Activated B cell treated with CpG ODN at 0.5 μM for 24 hours (primary cell): ENCODE measurements at places on chromosomes 4 and X. TPM values are rescaled to one million over a fixed set of nuclear protein-coding genes. Genes with fewer than 3 reads are reported as not detected.

CYBB gene
- total RNA-seq, result 155 and 165 TPM in 2 replicates

TIGD4 gene
- total RNA-seq, result 0.24 and 0.44 TPM in 2 replicates

C4orf51 gene
- total RNA-seq, result not detected in 2 replicates

DNA sequence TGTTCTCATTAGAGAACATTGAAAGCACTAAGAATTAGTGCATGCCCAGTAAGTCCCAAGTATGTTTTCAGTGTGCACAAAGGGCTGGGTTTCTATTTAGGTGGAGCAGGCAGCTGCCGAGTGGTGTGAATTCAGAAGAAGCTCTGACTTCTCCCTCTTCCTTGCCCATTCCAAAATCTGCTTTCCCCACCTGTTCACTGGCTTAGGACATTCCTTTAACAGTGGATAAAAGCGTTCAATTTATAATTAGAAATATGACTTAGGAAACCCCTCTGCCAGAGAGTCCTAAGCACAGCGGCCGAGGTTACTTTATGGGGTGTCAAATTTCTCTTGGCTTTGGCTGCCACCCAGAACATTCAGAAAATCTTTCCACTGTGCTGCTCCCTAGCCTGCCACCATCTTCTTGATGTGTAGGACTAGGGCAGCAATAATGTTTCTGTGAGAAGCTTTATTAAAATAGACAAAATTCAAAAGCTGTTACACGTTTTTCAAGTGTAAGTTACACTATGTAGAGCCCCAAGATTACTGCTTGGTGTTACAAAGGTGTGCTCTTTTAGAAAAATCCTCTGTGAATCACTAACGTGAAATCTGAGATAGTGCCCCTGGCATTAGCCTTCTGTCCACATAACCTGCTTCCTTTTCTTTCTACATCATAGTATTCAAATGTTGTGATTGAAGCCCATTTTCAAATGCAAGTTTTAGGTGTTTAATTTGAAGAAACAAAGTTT lies 191.6 kb upstream of the ANKRD50 start:
- no peak for DNase-seq
- H3K4me3 ChIP-seq, result no peak overlapping the region
- H3K27ac ChIP-seq, result no peak overlapping the region
- no peaks in the 10 kb centered on the region for H3K4me1 ChIP-seq
- H3K36me3 ChIP-seq, result no peaks in the 10 kb centered on the region
- no peaks in the 10 kb centered on the region for H3K27me3 ChIP-seq

DNA sequence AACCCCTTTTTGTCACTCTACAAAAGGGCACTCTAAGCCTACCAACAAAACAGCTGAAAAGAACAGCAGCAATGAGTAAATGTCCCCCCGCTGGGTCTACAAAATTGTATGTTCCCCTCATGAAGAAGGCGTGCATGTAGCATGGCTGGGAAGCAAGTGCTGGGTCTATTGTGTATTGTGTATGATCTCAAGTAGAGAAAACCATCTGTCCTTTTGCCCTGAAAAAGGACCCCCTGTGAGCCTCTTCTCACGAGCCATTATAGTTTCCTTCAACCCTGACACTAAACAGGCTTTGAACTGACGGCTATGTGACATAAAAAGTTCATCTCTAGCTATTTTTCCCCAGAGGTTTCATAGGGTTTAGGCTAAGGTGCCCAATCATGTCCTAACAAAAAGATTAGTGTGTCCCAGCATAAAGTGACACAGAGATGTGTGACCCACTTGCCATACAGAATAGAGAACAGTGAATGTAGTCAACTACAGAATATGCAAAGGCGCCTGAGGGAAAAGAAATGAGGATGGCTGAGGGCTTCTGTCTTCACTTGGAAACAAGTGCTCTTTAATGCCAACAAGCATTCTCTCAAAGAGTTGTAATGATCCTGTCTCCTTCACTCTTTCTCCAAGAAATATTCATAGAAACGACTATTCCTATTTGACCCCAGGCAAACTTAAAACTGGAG lies 27.3 kb downstream of the COL25A1 start:
- H3K27ac ChIP-seq, result no peak overlapping the region
- H3K4me3 ChIP-seq, result no peak overlapping the region
- no peaks in the 10 kb centered on the region for H3K36me3 ChIP-seq
- peaks cover 2% of the 10 kb centered on the region for H3K27me3 ChIP-seq

- H3K27ac ChIP-seq, result no peak overlapping the region
- H3K4me1 ChIP-seq, result no peaks in the 10 kb centered on the region
- DNase-seq, result no peak
- no peak overlapping the region for H3K4me3 ChIP-seq
- no peaks in the 10 kb centered on the region for H3K36me3 ChIP-seq
- no peaks in the 10 kb centered on the region for H3K27me3 ChIP-seq
These were observed 29.6 kb upstream of the IGFBP7 start for GRCh38 chr4:57139783-57140182.

GRCh38 chrX:24396236-24396930 lies 35.9 kb downstream of the SUPT20HL1 start:
- H3K4me1 ChIP-seq, result no peaks in the 10 kb centered on the region
- H3K27ac ChIP-seq, result no peak overlapping the region
- no peak overlapping the region for H3K4me3 ChIP-seq
- no peak for DNase-seq
- peaks cover 3% of the 10 kb centered on the region for H3K27me3 ChIP-seq

DNA sequence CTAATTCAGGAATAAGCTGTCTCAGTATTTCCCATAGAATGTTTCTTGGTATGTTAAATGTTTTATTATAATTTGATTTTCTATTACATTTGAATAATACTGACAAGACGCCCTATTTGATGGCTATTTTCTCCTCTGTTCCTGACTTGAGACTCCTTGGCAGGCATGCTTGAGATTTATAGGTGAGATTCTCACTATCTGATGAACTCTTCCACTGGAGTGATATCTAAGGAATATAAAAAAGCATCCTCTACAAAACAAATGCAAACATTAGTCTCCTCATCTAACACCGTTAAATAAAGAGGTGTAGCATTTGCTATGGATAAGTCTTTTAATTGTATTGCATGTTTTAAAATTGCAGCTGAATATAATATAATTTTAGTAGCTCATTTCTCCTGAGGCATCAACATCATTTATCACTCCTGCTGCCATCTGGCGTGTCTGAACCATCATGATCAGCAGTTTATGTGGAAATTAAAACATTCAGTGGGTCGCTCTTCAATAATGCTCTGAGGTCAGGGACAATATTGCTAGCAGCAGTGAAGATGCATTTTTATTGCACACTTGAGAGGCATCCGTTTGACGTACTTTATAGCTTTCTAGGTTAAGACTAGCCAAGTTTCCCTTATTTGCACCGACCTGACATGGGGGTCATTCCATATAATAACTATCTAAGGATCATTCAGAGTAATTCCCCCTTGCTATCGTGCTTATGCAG lies 210.4 kb upstream of the GALNTL6 start:
- no peaks in the 10 kb centered on the region for H3K4me1 ChIP-seq
- no peak for DNase-seq
- H3K27me3 ChIP-seq, result peaks cover 3% of the 10 kb centered on the region
- H3K36me3 ChIP-seq, result no peaks in the 10 kb centered on the region

NAP1L3 gene
- 0.20 and 0.32 TPM in 2 replicates for total RNA-seq

- no peaks in the 10 kb centered on the region for H3K4me1 ChIP-seq
- DNase-seq, result no peak
- H3K36me3 ChIP-seq, result no peaks in the 10 kb centered on the region
- no peak overlapping the region for H3K4me3 ChIP-seq
These were observed 86.6 kb downstream of the RTL5 start for GRCh38 chrX:72045141-72045540.

GRCh38 chrX:154541896-154542722 lies 4.5 kb downstream of the G6PD start:
- peaks cover 13% of the 10 kb centered on the region for H3K36me3 ChIP-seq
- H3K27me3 ChIP-seq, result no peaks in the 10 kb centered on the region
- peaks cover 35% of the 10 kb centered on the region for H3K4me1 ChIP-seq

TLR6 gene
- 59.1 and 64.7 TPM in 2 replicates for total RNA-seq

DNA sequence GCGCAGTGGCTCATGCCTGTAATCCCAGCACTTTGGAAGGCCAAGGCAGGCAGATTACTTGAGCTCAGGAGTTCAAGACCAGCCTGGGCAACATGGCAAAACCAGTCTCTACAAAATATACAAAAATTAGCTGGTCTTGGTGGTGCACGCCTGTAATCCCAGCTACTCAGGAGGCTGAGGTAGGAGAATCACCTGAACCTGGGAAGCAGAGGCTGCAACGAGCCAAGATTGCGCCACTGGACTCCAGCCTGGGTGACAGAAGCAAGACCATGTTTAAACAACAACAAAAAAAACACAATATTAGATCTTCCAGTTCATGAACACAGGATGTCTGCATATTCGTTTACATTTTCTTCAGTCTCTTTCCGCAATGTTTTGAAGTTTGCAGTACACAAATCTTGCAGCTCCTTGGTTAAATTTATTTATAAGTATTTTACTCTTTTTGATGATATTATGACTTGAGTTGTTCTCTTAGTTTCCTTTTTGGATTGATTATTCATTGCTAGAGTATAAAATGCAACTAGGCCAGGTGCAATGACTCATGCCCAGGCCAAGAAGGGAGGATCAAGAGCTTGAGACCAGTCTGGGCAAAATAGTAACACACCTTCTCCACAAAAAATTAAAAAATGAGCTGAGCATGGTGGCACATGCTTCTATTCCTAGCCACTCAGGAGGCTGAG lies 30.4 kb upstream of the ABCG2 start:
- peaks cover 3% of the 10 kb centered on the region for H3K27me3 ChIP-seq
- no peak overlapping the region for H3K27ac ChIP-seq
- H3K4me3 ChIP-seq, result no peak overlapping the region
- DNase-seq, result no peak
- no peaks in the 10 kb centered on the region for H3K36me3 ChIP-seq

DNA sequence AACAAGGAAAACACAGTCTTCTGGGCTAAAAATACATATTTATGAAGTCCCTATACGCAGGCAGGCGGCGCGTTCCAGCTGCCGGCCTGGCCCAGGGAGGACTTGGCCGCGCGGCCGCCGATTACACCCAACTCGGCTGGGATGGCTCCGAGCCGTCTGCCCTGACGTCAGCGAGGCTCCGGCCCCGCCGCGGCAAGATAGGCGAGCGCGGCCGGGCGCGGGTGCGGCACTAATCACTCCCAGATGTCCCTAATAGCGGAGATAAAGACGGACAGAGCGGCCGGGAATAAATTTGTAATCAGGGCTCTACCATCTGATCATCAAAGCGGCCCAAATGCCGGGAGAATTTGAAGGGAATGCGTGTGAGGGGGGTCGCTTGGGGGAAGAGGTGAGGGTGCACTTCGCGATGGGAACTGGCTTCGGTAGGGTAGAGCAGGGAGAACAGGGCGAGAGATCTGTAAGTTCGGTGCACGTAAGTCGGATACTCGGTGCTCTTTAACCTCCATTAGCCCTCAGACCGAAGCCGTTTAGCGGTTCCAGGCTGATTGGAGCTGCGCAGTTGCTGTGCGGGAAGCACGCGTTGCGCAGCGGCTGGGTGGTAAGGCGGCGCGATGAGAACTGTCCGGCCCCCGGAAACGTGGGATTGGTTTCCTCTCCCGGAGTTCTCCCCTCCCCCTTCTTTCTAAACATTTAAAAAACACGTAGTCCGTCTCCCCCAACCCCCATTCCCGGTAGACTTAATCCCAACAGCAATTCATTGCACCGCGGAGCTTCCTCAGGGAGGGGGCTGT lies 7.7 kb downstream of the HAND2 start:
- DNase-seq, result no peak
- peak overlapping the region; percentile 28 for H3K4me3 ChIP-seq

DNA sequence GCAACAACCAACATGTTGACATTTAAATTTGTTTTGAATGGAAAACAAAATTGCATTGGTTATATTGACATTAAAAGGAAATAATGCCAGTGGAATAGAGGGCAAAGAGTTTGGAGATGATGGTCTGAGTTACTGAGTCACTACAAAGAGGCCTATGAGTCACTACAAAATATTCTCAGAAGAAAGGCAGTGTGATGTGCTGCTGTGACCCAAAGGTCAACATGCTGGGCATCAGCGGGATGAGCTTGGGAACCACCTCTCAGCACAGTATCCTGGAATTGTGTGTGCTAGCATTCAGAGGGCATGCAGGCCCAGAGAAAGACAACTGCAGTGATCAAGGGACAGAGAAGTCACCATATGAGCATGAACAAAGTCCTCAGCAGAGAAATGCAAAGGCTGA lies 2.8 kb downstream of the CMC4 start:
- no peak for DNase-seq
- H3K27me3 ChIP-seq, result no peaks in the 10 kb centered on the region
- H3K36me3 ChIP-seq, result peaks cover 9% of the 10 kb centered on the region
- no peak overlapping the region for H3K27ac ChIP-seq
- H3K4me3 ChIP-seq, result no peak overlapping the region

- DNase-seq, result no peak
- no peaks in the 10 kb centered on the region for H3K36me3 ChIP-seq
- no peak overlapping the region for H3K4me3 ChIP-seq
- no peaks in the 10 kb centered on the region for H3K4me1 ChIP-seq
- no peak overlapping the region for H3K27ac ChIP-seq
These were observed 23.2 kb upstream of the AMELX start for GRCh38 chrX:11269996-11270395.

RTL9 gene
- total RNA-seq, result not detected in 2 replicates

GRCh38 chrX:66021765-66022631 lies 17.9 kb downstream of the VSIG4 start:
- no peak overlapping the region for H3K4me3 ChIP-seq
- peaks cover 84% of the 10 kb centered on the region for H3K4me1 ChIP-seq
- peaks cover 12% of the 10 kb centered on the region for H3K36me3 ChIP-seq
- H3K27ac ChIP-seq, result peak overlapping the region; percentile 93

- no peak overlapping the region for H3K27ac ChIP-seq
- H3K4me3 ChIP-seq, result no peak overlapping the region
- no peak for DNase-seq
- no peaks in the 10 kb centered on the region for H3K27me3 ChIP-seq
These were observed 72.4 kb downstream of the PAPSS1 start for GRCh38 chr4:107647591-107647990.

DNA sequence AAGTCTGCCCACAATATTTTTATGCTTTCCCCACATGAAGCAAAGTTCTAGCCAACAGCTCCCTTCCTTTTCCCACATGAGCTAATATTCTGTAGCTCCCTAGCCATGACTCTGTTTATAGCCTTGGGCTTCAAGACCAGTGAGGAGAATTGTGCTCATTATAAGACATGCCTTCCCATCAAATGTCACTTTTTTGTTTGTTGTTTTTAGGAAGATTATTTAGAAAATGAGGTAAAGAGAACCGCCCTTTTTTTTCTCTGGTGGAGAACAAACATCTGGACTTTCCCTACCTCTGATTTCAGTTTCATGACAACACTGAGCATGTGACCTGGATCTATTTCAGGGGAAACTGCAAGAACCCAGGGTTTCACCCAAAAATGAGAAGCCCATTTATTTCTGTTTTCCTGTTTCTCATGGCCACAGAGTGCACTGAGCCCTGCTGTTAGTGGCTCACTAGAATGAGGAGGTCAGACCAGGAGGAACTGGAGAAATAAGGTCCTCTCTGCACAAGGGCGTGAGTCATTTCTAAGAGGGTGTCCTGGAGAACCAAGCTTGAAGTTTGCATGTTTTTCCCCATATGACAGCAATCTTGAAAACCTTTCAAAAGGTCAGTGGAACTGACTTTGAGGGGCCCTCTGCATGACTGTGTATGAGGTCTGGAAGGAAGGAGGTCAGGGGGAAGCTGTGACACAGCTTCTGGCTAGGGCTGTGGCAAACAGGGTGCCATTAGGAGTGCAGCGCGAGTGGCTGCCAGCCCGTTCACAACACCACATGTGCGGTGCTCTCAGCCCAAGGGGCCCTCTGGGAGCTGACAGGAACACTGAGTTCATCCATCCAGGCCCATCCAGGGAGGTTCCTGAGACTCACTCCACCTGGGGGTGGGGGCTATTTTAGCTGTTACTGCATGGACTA lies 55.2 kb downstream of the CHST7 start:
- H3K27me3 ChIP-seq, result no peaks in the 10 kb centered on the region
- peak; percentile 16 for DNase-seq
- H3K4me1 ChIP-seq, result peaks cover 51% of the 10 kb centered on the region
- peaks cover 38% of the 10 kb centered on the region for H3K36me3 ChIP-seq

- no peaks in the 10 kb centered on the region for H3K27me3 ChIP-seq
- H3K27ac ChIP-seq, result peak overlapping the region; percentile 84
- peak overlapping the region; percentile 36 for H3K4me3 ChIP-seq
- no peak for DNase-seq
These were observed 2.7 kb upstream of the XKRX start for GRCh38 chrX:100931218-100931924.
